Ascending aorta (tissue), 2 donors: ENCODE measurements at places on chromosomes 11 and 22.
A peak's percentile ranks its signal among the peaks of the same experiment; 100 is the strongest.

- peak; percentile 70 for DNase-seq
Measured at GRCh38 chr11:65428578-65429067, 6.0 kb downstream of the NEAT1 start.

DNA sequence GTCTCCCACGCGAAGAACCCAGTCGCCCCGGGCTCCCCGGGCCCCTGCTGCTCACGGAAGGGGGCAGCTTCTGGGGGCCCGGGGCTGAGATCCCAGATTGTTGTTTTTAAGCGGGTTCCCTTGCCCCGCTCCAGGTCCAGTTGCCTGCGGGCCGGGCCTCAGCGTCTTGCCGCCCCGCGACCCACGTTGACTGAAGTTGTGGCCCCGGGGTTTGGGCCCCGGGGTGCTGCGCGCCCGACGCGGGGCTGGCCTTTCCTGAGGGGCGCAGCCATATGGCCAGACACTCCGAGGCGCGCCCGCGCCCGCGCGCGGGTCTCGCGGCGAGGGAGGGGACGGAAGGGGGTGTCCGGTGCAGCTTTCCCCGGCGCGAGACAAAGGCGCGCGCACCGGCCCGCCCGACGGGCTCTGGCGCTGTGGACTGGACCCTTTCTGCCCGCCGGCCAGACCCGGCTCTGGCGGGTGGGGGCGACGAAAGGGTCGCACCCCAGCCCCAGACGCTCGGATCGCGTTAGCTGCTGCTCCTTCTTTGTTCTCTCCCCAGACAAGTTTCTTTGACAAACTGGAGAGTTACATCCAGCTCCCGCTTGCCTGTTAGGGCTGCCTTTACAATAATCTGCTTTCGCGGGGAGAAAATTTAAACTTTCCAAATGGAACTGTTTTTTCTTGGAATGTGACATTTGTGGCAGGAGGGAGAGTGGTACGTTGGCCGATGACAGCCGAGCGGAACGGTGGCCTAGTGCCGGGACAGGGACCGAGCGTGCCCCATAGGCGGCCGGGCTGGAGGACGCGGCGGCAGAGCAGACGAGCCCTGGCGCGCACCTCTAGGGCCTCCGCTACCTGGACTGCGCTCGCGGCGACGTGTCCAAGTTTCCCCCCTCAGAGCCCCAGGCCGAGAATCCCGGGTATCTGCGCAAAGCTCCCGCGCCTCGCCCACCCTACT is 716 bp downstream of the AMOTL1 start:
- DNase-seq, result no peak

DNA sequence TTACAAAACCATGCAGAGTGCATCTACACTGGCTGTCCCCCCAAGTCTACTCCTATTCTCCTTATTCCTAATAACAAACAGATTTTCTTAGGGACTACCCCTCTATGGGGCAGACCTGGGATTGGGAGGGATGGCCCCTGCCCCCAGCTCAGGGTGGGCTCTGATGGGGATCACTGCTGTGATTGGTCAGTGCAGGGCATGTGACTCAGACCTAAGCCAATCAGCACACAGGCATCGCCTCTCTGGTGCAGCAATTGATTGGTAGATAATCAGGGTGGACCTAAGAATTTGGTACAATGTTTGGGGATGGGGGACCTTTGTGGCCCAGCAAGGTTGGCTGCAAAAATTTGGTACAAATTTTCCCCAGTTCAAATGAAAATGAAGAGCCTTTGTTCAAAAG is 57.2 kb upstream of the SHANK2 start:
- no peak for DNase-seq

- DNase-seq, result no peak
Measured at GRCh38 chr11:119338965-119339588, 1.6 kb downstream of the C1QTNF5 start.

- peak; percentile 68 for DNase-seq
Measured at GRCh38 chr11:123577081-123577598, 77.3 kb downstream of the SCN3B start.

- no peak for DNase-seq
Measured at GRCh38 chr22:47032956-47033647, 270.7 kb downstream of the TBC1D22A start.

DNA sequence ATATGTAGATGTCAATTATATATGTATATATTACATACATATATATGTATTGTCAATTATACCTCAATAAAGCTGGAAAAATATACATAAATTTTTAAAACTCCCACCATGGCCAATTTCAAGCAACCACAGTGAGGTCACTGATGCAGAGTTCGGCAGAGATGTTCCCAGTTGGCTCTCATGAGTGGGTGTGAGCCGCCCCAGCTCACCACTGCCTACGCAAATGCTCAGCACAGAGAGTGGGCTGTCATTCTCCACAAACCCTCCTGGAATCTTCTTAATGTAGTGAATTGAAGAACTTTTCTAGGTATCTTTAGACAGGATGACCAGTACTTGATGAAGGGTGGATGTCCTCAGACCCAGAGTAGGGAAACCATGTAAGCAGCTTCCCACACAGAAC is 96.6 kb upstream of the TMEM45B start:
- DNase-seq, result no peak

GRCh38 chr22:17007852-17008731 is at the start of gene GAB4:
TSS of gene GAB4 (minus strand) at chr22:17008222. CDS start at chr22:17008114, 108 bp downstream.
- DNase-seq, result no peak
